ENCODE measurements at places on chromosomes 7 and 10. TPM values are rescaled to one million over a fixed set of nuclear protein-coding genes. Genes with fewer than 3 reads are reported as not detected.

Gene ZNF727
- polyA plus RNA-seq = 0.58 TPM

Gene PON1
- 0.34 TPM for polyA plus RNA-seq

Gene ANKRD30A
- not detected for polyA plus RNA-seq

Gene HYCC1
- 21.4 TPM for polyA plus RNA-seq

Gene GRM3
- 0.33 TPM for polyA plus RNA-seq

Gene YKT6
- polyA plus RNA-seq = 76.3 TPM

Gene MSMB
- polyA plus RNA-seq = not detected

Gene CAV2
- 41.8 TPM for polyA plus RNA-seq

Gene PNLIPRP1
- polyA plus RNA-seq = not detected

Gene EPC1
- polyA plus RNA-seq = 68.0 TPM

Gene GTF2I
- 330 TPM for polyA plus RNA-seq

Gene CTAGE4
- polyA plus RNA-seq = 12.6 TPM

Gene DPYSL4
- polyA plus RNA-seq = 12.2 TPM

Gene IMMP2L
- polyA plus RNA-seq = 45.3 TPM

Gene C7orf57
- polyA plus RNA-seq = 0.69 TPM

Gene LEP
- 0.49 TPM for polyA plus RNA-seq

Gene MUC12
- polyA plus RNA-seq = not detected

Gene MBLAC1
- 1.2 TPM for polyA plus RNA-seq

Gene TRUB1
- 45.5 TPM for polyA plus RNA-seq

Gene FGFR2
- 107 TPM for polyA plus RNA-seq

Gene EPHB4
- polyA plus RNA-seq = 91.2 TPM

Gene ZNF92
- polyA plus RNA-seq = 29.8 TPM

Gene KCP
- 14.0 TPM for polyA plus RNA-seq

Gene GCK
- 4.7 TPM for polyA plus RNA-seq

Gene MGAM2
- 0.61 TPM for polyA plus RNA-seq

Gene ANK3
- 154 TPM for polyA plus RNA-seq

Gene MAT1A
- polyA plus RNA-seq = 0.81 TPM

Gene RARRES2
- 51.5 TPM for polyA plus RNA-seq

Gene ATRNL1
- polyA plus RNA-seq = 31.2 TPM

Gene PNLIPRP2
- 0.05 TPM for polyA plus RNA-seq

Gene NEUROG3
- polyA plus RNA-seq = not detected

Gene MLXIPL
- polyA plus RNA-seq = 2.6 TPM

Gene ZNF25
- polyA plus RNA-seq = 17.8 TPM

Gene ASIC3
- 1.9 TPM for polyA plus RNA-seq

Gene GIMAP1
- polyA plus RNA-seq = 2.8 TPM

Gene TSPAN13
- polyA plus RNA-seq = 35.1 TPM

Gene CPSF4
- 30.3 TPM for polyA plus RNA-seq

Gene MYL10
- polyA plus RNA-seq = 0.36 TPM

Gene CYP2C19
- not detected for polyA plus RNA-seq

Gene GPR26
- polyA plus RNA-seq = not detected
